Astrocyte of the spinal cord (primary cell): ENCODE measurements at places on chromosomes 16 and 17.

GRCh38 chr17:47848198-47848513 is 2.8 kb downstream of the SP6 start:
- DNase-seq: no peak

DNA sequence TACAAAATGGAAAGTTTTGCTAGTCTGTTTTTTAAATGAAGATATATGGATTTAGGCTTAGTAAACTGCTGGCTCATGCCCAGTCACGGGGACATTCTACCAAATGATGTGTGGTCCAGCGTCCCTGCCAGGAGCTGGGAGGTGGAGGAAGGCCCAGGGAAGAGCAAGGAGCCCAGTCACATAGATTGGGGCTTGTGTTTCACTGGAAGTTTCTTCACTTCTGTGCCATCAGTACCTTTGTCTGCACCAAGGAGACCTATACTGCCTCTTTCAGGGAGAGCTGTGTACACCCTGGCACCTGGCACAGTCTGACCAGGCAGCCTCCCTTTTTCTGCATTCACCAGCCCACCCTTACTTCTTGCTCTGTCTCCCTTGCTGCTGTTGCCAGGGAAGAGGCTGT is 32.6 kb upstream of the ERN1 start:
- no peak for DNase-seq

- DNase-seq: no peak
Measured at GRCh38 chr16:2196162-2196980, at the start of gene CASKIN1. Gene CASKIN1 (minus strand): TSS chr16:2196605. CDS start chr16:2196432, 173 bp downstream.

- DNase-seq: peak; percentile 17
Measured at GRCh38 chr17:60524463-60525327, 1.3 kb downstream of the APPBP2 start.

DNA sequence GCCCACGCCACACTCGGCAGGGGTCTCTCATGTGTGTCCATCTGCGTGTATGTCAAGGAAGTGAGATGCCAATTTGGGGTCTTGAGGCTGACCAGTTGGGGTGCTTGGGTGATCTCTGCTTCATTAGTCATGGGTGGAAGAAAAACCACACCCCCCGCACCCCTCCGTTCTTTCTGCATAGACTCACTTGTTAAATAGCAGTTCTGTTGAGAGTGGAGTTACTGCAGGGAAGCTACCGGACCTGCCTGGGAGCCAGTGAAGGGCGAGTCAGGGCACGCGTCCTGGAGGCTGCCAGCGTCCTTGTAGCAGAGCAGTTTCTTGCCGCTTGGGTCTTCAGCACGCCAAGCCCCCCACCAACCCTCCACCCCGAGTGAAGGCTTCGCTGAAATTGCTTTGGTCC is 8.5 kb downstream of the SNN start:
- no peak for DNase-seq

DNA sequence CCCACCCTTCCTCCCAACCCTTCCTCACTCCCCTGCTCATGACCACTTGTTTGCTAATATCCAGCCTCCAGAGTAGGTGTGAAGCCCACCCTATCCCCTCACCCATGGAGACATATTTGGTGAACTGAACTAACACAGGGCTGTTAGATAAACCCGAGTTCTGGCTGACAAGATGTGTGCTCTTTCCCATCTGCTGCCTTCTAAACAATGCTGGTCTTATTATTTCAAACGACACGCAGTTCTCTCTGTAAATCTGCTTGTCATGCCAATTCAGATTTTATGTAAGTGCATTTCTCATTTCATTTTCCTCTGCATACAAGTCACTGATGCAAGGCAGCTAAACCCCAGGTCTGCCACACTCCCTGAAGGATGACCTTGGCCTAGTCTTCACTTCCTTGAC is 343.0 kb upstream of the CDH5 start:
- DNase-seq: no peak

DNA sequence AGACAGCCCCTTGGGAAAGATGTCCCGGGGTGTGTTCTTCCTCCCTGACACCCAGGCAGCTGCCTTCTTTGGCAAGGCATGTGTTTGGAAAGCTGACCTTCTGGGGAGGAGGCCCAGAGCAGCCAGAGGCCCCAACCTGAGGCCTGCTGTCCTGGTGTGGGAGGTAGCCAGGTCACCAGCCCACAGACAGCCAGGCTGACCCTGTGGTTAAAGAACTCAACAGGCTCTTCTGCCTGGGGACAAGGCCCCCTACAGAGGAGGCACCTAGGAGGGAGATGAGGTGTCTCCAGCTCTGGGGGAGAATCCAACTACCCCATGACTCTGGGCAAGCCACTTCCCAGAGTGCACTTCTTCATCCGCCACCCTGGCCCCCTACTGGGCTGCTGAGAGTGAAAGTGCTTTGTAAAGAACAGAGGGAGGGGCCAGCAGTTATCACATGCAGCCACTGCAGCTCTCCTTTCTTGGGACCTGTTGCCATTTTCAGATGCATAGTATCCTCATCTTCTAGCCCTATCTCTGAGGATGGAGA is 13.1 kb upstream of the SREBF1 start:
- DNase-seq: peak; percentile 83

DNA sequence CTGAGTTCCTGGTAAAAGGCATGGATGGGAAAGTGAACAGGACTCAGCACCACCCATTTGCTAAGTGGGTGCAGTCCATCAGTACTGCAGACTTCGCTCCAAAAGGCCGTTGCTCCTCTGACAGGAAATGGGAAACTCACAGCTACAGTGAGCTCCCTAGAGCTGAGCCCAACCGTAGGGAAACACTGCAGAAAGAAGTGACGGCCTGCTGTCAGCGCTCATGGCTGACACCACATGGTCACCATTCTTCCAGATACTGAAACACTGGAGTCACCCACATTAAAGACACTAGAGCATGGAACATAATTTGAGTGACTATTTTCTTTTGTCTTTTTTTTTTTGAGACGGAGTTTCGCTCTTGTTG is 31.9 kb downstream of the UBE2O start:
- DNase-seq: no peak

DNA sequence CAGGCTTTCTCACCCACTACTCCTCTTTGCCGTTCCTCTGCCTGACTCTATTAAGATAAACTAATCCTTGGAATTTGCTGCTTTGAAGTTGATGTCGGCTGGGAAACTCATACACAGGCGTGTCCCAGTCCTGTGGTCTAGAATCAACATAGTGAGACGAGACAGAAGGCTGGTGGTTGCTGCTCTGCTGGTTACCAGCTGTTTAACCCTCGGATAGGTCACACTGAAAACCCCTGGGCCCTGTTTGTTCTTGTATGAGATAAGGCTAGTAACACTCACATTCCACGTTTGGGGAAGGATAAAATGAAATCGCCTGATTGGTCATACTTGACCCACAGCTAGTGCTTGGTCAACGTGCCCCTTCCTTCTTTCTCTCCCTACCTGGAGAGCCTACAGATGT is 517.0 kb downstream of the CDH13 start:
- DNase-seq: peak; percentile 87

- DNase-seq: no peak
Measured at GRCh38 chr16:46687486-46687885, 1.5 kb downstream of the VPS35 start.
